ENCODE measurements at places on chromosomes 12 and 14.
A peak's percentile ranks its signal among the peaks of the same experiment; 100 is the strongest.

- DNase-seq: no peak
- H3K4me1 ChIP-seq: no peaks in the 10 kb centered on the region
These were observed 2.4 kb upstream of the SNW1 start for GRCh38 chr14:77763316-77763715.

GRCh38 chr14:35459776-35460175 is 55.2 kb upstream of the NFKBIA start:
- no peaks in the 10 kb centered on the region for H3K36me3 ChIP-seq
- no peak overlapping the region for H3K4me3 ChIP-seq
- no peaks in the 10 kb centered on the region for H3K27me3 ChIP-seq

DNA sequence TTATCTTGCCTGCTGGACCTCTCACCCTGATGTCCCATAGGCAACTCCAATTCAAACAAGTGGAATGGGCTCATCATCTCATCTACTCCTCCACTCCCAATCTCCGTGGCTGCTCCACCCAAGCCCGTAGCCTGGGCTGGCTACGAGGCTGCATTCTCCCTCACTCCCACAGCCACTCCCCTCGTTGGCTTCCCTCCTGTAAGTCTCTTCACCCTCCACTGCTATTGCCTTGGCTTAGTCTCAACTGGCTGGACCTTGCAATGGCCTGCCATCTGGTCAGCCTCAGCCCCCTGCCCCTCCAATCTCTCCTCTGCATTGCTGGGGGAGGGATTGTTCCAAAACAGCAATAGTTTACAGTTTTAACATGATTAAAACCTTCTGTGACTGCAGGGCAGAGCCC is 44.4 kb upstream of the PELI2 start:
- no peaks in the 10 kb centered on the region for H3K27me3 ChIP-seq
- no peak overlapping the region for H3K27ac ChIP-seq
- no peak overlapping the region for H3K4me3 ChIP-seq
- no peaks in the 10 kb centered on the region for H3K4me1 ChIP-seq

DNA sequence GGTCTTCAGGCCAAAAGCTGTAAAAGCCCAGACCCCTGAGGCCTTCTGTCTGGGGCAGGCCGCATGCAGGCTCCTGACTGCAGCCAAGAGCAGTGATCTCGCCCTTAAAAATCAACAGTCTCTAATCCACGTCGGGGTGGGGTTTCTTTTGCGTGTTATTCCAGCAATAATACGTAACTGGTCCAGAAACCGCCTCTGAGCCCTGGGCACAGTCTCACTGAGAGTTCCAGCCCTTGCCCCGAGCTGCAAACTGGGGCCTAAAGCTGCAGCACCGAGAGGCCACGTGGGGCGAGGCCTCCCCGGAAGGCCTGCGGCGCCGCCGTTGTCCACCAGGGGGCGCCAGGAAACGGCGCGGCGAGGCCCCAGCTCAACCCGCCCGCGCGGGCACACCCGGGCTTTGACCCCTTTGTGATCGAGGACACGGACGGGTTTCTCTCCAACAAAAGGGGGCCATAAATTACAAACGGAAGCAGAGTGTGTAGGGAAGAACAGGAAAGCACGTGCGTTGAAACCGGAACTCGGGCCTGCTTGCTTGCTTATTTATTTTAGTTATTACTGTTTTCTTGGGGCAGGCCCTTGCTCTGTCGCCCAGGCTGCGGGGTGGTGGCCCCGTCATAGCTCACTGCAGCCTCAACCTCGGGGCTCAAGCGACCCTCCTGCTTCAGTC is 87.2 kb downstream of the NINJ2 start:
- peak; percentile 65 for DNase-seq
- peak overlapping the region; percentile 29 for H3K27ac ChIP-seq
- peaks cover 5% of the 10 kb centered on the region for H3K4me1 ChIP-seq
- H3K27me3 ChIP-seq: no peaks in the 10 kb centered on the region
- H3K36me3 ChIP-seq: no peaks in the 10 kb centered on the region

DNA sequence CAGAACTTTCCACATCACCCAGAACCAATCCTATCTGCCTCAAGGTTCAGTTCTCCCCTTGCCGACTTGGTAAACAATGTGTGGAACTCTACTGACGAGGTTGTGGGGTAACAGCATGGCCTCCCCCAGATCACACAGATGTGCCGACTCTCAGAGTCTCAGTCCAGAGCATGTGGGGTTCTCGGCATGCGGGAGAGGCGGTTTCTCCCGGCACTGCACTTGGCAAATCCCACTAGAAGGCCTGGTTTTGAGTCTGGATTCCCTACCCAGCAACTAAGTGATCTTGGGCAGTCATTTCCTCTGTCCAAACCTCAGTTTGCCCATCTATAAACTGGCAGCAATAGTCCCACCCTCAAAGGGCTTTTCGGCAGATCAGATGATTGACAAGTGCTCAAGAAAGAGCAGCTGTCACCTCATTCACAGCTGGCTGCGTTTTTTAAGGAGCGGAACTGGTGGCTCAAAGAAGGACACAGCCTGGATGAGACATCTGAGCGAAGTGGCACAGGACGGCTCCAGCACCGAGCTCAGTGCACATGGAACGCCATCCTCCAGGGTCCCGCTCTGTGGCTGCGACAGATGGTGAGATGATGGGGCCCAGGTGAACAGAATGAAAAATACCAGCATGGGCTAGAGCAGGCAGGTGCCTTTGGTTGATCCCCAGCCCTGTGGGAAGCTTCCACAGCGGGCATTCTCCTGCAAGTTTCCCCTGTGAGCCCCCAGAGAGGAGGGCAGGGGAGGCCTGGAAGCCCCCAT is 7.3 kb downstream of the TESC start:
- no peak overlapping the region for H3K4me3 ChIP-seq
- peak overlapping the region; percentile 90 for H3K27ac ChIP-seq
- peaks cover 15% of the 10 kb centered on the region for H3K4me1 ChIP-seq
- H3K27me3 ChIP-seq: no peaks in the 10 kb centered on the region

- no peaks in the 10 kb centered on the region for H3K4me1 ChIP-seq
- no peaks in the 10 kb centered on the region for H3K36me3 ChIP-seq
- peak overlapping the region; percentile 96 for H3K27ac ChIP-seq
- peak overlapping the region; percentile 78 for H3K4me3 ChIP-seq
- no peaks in the 10 kb centered on the region for H3K27me3 ChIP-seq
These were observed 412 bp upstream of the SNW1 start for GRCh38 chr14:77761205-77761931.

GRCh38 chr12:65209655-65210043 is 40.3 kb downstream of the LEMD3 start:
- H3K27me3 ChIP-seq: no peaks in the 10 kb centered on the region
- no peak for DNase-seq
- no peak overlapping the region for H3K4me3 ChIP-seq
- no peaks in the 10 kb centered on the region for H3K4me1 ChIP-seq
- no peaks in the 10 kb centered on the region for H3K36me3 ChIP-seq
- no peak overlapping the region for H3K27ac ChIP-seq

GRCh38 chr14:32697704-32698103 is 241.0 kb upstream of the NPAS3 start:
- no peak overlapping the region for H3K27ac ChIP-seq
- no peak overlapping the region for H3K4me3 ChIP-seq
- no peak for DNase-seq
- no peaks in the 10 kb centered on the region for H3K4me1 ChIP-seq

DNA sequence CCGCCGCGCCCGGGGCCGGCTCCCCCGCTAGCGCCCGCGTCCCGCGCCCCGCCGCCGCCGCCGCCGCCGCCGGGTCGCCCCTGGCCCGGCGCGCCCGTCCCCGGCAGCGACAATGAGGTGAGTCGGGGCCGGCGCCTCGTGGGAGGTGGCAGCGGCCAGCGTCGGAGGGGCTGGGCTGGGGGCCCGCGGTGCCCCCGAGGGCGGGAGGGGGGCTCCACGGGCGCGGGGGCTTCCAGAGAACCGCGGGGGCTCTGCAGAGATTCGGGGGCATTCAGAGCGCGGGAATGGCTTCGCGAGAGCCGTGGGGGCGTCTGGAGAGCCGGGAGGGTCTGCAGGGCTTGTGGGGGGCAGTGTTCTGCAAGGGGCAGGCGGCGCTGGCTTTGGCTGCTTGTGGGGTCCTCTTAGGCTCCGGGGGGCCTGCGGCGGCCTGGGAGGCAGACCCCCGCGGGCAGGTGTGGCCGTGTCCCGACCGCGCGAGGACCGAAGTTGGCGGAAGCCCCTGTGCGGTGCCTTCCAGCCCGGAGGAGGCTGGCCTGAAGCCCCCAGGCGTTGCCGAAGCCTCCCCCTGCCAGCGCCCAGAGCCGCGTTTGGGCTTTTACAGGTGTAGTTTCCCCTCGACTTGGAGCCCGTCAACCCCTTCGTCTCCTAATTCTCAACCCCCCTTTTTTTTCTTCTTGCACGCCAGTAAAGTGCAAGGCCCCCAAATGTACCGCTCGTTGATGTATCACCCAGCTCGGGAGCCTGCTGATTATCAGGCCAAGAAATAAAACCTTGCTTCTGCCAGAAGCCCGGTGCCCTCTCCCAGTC is 93.1 kb upstream of the EVL start:
- no peaks in the 10 kb centered on the region for H3K4me1 ChIP-seq
- no peaks in the 10 kb centered on the region for H3K27me3 ChIP-seq
- H3K27ac ChIP-seq: peak overlapping the region; percentile 86
- H3K4me3 ChIP-seq: peak overlapping the region; percentile 87

DNA sequence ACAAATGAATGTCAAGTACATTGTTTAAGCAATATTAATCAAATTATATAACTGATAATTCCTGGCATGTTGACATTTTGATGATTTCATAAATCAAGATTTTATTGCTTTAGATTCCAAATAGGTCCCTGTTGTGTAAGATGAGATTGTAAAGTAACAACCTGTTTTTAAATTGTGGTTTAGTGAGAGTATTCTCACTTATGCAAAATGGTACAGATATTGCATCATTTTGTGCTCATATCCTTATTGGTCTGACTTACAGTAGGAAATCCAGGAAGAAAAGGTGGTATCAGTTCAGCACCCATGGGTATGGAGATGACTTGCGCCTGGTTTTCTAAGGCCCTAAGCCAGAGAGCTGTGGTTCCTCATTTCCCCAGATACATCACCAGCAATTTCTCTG is 165.5 kb downstream of the KIF21A start:
- H3K4me1 ChIP-seq: no peaks in the 10 kb centered on the region
- no peaks in the 10 kb centered on the region for H3K27me3 ChIP-seq
- no peaks in the 10 kb centered on the region for H3K36me3 ChIP-seq

GRCh38 chr14:67722293-67722692 is 20.6 kb downstream of the RDH12 start:
- H3K4me3 ChIP-seq: no peak overlapping the region
- no peaks in the 10 kb centered on the region for H3K27me3 ChIP-seq
- no peaks in the 10 kb centered on the region for H3K36me3 ChIP-seq
- H3K4me1 ChIP-seq: no peaks in the 10 kb centered on the region

DNA sequence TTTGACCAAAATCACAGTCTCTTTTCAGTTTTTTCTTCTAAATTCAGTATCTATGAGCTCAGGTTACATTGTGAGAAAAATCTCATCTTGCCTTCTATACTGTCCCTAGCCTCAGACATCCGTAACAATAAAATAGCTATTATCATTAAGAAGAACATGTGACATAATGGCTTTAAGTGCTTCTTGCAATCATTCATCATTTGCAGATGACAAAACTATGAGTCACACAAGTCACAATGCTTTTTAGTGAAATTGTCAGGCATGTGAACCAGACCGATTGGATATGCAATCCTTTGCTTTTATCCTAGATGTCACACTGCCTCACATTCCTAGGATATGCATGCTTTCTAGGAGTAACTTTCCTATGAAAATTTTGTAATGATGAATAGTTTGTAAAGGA is 313.1 kb downstream of the SLC6A15 start:
- no peaks in the 10 kb centered on the region for H3K27me3 ChIP-seq
- no peak overlapping the region for H3K27ac ChIP-seq
- no peaks in the 10 kb centered on the region for H3K4me1 ChIP-seq
- no peaks in the 10 kb centered on the region for H3K36me3 ChIP-seq
- no peak for DNase-seq

- H3K27ac ChIP-seq: peak overlapping the region; percentile 25
- H3K4me3 ChIP-seq: no peak overlapping the region
- DNase-seq: no peak
These were observed 12.1 kb downstream of the MDM1 start for GRCh38 chr12:68319988-68320623.

- H3K4me3 ChIP-seq: no peak overlapping the region
- no peak overlapping the region for H3K27ac ChIP-seq
- H3K36me3 ChIP-seq: no peaks in the 10 kb centered on the region
- DNase-seq: no peak
- no peaks in the 10 kb centered on the region for H3K4me1 ChIP-seq
These were observed 11.6 kb upstream of the SMCO2 start for GRCh38 chr12:27434673-27435565.

- no peak overlapping the region for H3K4me3 ChIP-seq
- no peaks in the 10 kb centered on the region for H3K4me1 ChIP-seq
- no peak for DNase-seq
- H3K27me3 ChIP-seq: no peaks in the 10 kb centered on the region
- H3K36me3 ChIP-seq: no peaks in the 10 kb centered on the region
- H3K27ac ChIP-seq: no peak overlapping the region
These were observed 91.4 kb downstream of the SETD3 start for GRCh38 chr14:99389174-99389826.

DNA sequence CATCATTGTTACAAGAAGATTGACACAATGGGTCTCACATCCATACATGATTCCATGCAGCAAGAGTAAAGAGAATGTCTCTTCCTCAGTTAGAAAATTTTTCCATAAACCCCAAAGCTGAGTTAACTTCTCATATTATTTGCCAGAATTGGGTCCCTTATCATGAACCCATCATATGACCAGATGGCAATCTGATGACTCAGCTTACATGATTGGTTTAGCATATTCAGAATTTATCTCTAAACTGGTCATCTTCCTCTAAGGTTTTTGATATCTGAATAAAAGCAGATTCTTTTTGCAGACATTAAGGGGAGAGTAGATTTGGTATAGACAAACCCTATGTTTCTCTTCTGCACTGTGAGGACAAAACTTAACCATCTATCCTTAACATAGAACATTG is 174.9 kb downstream of the PIK3C2G start:
- no peaks in the 10 kb centered on the region for H3K36me3 ChIP-seq
- H3K4me1 ChIP-seq: no peaks in the 10 kb centered on the region
- H3K4me3 ChIP-seq: no peak overlapping the region
- no peak overlapping the region for H3K27ac ChIP-seq

DNA sequence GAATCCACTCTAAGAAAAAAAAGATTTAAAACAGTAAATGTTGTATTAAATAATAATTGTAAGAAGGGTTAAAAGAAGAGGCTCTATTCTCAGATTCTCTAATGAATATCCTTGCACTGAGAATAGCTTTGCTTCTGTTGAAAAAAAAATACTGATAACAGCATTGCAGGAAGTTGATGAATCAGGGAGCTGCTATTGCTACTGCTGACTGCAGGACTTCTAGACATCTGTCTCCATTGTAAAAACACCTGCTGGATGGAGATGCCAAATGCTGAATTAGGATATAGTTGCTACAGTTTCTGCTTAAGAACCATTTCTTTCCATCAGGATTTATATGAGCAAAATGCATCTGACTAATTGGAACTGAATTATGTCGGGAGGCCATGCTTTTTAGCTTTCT is 50.3 kb upstream of the ANP32D start:
- no peak for DNase-seq
- H3K27me3 ChIP-seq: no peaks in the 10 kb centered on the region
- no peaks in the 10 kb centered on the region for H3K4me1 ChIP-seq
- no peaks in the 10 kb centered on the region for H3K36me3 ChIP-seq
- H3K27ac ChIP-seq: no peak overlapping the region
